CD4-positive, alpha-beta T cell treated with Interleukin-4 for 4 hours (primary cell): ENCODE measurements at places on chromosomes 5 and 9.
A peak's percentile ranks its signal among the peaks of the same experiment; 100 is the strongest.

DNA sequence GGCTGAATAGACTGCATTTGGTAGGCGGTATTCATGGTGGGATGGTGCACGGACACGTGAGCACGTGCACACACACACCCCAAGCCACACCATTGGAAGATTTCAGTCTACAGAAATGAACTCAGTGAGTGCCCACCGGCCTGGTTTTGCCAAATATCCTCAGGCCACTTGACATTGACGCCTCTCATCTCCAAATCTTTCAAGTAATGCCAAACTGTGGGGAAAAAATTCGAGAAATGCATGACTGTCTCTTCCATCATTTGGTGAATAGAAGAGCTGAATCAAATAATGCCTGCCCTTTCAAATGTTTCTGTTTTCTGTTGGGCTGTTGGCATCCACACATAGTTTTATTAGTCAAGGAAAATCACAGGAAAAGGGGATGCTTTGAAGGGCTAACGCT, 182.3 kb upstream of the EFNA5 start:
- DNase-seq = no peak

DNA sequence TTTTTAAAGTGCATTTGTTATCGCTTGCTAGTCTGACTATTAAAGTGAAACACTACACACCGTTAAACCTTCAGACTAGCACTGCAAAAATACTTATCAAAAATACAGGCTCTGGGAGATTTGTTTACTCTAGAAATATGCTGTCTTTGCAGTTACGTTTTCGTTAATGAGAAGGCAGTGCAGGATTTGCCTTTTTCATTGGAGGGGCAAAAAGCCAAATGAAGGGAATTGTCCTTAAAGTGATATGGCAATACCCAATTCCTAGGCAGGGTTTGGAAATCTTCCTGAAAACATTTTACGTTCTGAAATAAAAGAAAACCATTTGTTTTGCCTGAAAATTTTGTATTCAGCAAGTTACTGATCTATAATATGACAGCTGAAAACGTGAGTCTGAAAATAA, 1800.2 kb downstream of the MAT2B start:
- no peak for DNase-seq

DNA sequence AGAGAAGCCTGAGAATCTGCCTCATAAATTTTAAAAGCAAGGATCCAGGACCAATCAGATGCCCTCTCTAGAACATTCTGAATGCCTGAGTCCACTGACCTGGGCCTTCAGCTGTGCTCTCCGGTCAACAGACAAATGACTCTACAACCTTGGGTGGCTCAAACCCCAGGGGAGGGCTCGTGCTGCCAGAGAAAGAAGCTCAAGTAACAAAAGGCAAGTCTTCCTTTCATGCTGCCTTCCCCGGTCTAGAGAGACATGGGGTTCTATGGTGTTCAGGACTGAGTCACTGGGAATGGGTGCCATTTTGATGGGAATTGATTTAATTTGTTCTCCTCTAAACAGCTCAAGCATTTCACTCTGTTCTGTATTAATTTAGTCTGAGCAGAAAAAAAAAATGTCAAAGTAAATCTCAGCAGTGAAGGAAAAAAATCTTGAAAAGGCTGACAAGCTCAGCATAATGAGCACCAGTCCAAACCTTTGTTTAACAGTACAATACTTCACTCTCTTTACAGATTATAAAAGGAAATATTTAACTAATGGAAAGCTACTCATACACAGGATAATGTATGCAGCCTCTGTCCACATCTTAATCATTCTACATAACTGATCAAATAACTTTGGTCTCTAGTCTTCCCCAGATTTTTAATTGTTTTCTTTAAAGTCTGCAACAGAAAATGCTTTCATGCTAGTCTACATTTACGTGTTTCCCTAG, 191.0 kb downstream of the GLIS3 start:
- DNase-seq = no peak

DNA sequence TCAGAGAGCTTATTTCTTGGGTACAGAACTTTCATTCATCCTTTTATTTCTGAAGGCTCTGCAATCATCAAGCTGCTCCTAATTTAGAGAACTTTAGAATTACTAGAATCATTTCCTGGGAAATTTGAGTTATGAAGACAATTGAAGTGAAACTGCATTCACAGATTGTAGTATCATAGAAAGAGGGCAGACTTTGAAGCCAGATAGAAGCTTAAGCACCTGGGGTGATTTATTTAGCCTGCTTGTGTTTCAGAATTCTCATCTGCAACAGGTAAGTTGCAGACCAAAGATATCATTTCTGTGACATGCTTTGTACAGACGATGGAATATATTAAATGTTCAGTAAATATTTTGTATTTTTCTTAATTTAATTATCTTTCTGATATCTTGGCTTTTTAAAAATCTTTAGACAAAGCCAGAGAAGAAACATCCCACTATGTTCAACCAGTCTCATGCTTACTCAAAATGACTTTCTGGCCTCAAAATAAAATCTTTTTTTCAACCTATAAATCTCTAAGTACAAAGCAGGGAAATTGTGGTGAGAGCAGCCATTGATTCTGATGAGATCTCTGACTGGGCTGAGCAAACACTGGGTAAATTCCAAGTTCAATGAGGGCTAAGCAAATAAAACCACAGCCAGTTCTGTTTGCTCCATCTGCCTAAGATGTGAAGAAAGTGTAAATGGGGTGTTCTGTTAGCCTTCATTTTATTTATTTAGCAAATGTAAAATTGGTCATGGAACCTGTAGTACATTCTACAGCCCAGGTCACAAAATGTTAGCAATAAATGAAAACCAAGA, 264.7 kb upstream of the CCNG1 start:
- no peak for DNase-seq

- DNase-seq = no peak
Measured at GRCh38 chr9:131633491-131634031, 88.2 kb downstream of the PRRT1B start.

GRCh38 chr9:132312873-132313272, 41.9 kb downstream of the SETX start:
- no peak for DNase-seq

DNA sequence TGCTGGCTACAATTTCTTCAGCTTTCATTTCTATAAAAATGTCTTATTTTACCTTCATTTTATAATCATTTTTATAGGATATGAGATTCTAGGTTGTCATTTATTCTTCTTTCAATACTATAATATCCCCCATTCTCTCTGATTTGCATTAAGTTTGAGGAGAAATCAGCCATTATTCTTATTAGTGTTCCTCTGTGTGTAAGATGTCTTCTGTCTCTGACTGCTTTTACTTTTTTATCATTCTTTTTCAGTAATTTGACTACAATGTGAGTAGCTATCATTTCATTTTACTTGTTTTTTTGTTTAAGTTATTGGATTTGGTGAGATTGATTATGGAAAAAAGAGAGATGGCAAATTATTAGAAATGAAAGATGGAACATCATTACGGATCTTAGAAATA, 13.6 kb upstream of the SREK1 start:
- DNase-seq = no peak

GRCh38 chr9:19184144-19184917, 46.2 kb upstream of the DENND4C start:
- DNase-seq = peak; percentile 94

DNA sequence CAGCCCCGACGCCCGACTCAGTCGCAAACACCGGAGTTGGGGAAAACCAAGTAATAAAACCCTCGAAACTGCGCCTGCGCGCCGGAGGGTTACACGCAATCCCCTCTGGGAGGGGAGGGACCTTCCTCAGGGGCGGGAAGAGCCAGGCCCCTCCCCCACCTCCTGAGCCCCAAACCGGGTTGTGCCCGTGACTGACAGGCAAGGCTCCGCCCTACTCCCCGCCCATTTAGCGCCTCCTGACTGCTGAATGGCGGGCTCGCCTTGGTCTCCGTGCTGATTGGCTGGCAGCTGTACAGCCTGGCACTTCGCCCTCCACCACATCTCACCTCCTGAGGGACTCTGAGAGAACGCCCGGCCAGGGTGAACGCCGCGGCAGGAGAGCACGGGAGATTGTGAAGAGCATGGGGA, at the start of gene PRDM9:
Gene PRDM9, plus strand, starts transcription at position 332 of the 408 bp plus-strand sequence. CDS start 1,425 bp downstream, outside the sequence.
- peak; percentile 2 for DNase-seq

- no peak for DNase-seq
Measured at GRCh38 chr5:10485897-10486296, 44.2 kb downstream of the ROPN1L start.

GRCh38 chr5:74477761-74478160, 162.8 kb downstream of the ENC1 start:
- DNase-seq = no peak

GRCh38 chr5:76367623-76368371, 35.3 kb upstream of the IQGAP2 start:
- DNase-seq = peak; percentile 35

GRCh38 chr5:776862-777711, 7.4 kb downstream of the ZDHHC11B start:
- DNase-seq = no peak

DNA sequence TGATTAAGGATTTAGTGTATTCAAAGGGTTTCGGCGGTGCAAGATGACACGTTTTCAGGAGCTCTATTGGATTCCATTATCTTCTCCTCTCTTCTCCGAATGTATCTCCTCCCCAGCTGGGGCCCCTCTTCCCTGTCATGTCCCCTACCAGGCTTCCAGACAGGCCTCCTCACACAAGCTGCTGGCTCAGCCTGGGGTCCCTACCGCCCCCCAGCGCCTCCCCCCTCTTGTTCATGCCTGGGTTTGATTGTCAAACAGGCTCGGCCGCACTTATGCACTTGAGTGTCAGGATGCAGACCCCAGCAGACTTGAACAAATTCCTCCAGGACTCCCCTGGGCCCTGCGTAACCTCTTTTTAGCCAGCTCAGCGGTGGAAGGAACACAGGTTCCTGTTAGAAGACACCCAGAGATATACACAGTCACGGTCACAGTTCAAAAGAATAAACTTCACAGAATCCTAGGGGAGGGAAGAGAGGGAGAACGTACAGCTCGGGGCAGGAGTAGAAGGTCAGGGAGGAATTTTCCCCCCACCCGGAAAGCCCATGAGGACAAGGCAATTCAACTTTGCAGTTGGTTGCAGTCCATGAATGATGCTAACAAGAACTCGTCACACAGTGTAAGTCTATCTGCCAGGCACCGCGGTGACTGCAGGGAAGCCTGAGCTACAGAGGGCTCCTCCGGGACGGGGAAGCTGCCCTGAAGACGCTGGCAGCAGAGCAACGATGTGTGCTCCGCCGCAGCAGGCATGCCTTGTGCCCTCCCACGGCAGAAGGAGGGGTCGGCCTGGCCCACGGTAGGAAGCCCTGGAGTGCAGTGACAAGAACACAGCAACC, 560.0 kb downstream of the BNC2 start:
- no peak for DNase-seq

GRCh38 chr5:54986269-54986654, 869 bp upstream of the ESM1 start:
- no peak for DNase-seq
